ENCODE measurements at places on chromosomes 4 and X.
A peak's percentile ranks its signal among the peaks of the same experiment; 100 is the strongest.

DNA sequence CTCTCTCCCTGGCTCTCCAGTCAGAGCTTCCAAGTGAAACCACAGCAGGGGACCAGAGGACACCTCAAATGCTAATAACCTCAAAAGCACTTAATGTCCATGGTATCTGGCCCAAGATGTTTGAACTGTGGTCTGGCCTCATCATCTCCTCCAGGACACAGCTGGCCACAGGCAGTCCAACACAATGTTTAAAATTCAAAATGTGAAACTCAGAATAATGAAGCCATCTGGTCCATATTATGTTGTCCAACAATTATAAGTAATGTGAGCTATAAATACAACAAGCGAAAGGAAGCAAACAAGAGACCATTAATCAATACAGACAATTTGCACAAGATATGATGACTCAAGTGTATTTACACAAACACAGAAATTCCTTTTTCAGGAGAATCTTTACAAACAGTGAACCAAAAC, 90.7 kb upstream of the S100G start:
- no peak for DNase-seq

DNA sequence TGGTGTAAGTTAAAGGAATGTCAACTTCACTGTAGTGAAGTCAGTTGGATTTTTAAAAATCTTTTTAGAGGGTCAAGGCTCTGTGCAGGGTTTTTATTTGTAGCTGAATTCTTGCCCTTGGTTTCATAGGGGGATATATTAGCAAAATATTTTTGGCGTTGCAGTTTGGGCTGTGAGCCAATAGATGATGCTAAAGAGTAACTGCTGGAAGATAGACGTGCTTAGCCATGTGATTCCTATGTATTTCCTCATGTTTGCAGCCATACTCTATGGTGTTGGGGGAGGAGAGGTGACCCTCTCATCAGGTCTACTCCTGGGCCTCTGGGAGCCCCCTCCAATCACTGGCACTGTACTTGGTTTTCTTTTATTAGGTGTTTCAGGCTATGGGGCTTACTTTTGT, 246.7 kb upstream of the ARHGAP24 start:
- no peak for DNase-seq

DNA sequence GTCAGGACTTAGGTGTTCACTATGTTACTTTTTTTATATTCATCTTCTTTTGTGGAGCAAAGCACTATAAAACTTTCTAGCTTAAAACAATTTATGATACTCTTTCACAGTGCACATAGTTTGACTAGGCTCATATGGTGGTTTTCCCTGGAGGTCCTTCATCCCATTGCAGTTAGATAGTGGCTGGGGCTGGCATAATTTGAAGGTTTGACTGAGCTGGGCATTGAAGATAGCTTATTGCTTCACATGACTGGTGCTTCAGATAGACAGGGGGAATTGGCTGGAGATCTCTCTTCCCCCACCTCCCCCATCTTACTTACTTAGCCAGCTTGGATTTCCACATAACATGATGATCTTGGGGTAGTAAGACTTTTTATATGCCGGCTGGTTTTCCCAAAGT, 7.0 kb upstream of the GABRA4 start:
- DNase-seq = no peak

- no peak for DNase-seq
These were observed 24.3 kb downstream of the XKRX start for GRCh38 chrX:100904433-100904832.

GRCh38 chr4:156956826-156957368, 14.7 kb downstream of the PDGFC start:
- DNase-seq = no peak

DNA sequence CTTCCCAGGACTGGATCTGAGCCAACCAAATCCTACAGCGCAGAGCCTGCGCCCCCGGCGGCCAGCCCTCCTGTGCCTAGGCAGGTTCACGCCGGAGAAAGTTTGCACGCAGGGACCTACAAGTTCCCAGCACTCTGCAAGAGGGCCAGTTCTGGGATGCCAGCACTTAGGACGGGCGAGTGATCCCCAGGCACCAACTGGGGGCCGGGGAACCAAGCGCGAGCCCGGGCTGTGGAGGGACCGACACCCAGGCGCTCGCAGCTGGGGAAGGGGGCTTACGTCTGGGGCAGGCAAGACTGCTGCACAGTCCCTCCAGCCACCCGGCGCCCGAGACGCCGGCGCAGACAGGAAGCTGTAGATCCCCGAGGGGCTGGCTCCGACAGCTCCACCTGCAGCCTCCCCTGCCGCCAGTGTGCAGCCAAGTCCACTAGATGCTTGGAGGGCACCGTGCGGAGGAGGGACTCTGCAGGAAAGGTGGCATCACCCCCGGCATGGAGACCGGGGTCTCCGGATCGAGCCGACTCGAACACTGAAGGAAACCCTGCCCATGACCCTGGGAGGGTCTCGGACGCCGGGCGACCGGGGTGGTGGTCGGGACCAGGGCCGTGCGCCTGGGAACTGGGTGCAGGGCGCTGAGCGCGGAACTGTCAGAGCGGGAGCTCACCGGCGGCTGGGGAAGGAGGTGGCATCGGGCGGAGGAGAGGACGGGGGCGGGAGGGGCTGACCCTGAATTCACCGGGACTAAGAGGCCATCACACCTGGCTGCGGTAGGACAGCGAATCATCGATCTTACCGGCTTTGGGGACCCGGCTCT, 566 bp downstream of the CORIN start:
- peak; percentile 86 for DNase-seq

GRCh38 chr4:19883841-19884240, 367.9 kb upstream of the SLIT2 start:
- DNase-seq = no peak

DNA sequence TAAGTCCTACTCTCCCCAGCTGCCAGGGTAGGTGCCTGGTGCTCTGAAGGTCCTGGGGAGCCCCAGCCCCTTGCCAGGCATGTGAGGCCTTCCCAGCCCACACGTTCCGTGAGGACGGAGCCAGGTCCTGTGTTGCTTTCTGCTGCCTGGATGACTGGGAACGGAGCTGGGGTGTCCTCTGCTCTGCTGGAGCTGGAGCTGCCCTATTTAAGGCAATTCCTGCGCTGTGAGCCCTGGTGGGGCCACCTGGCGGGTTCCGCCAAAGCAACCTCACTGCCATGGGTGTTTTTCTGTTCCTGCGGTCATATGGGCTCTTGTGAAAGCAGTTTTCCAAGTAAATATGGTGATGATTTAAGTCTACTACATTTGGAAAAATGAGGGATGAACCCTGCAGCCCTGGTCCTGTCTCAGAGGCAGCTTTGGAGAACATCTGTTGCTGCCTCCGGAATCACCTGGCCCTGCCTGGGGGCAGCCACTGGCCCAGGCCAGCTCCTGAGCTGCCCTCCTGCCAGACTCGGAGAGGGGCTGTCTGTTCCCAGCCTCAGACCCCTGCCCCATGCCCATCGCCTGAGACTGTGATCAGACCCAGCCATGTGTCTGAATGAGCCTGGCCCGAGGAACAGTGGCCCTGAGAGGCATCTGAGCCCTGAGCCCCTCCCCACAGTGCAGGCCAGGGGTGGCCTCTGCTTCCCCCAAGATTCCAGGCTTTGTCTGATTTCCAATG, 33.2 kb downstream of the FGFRL1 start:
- DNase-seq = peak; percentile 54

- DNase-seq = no peak
These were observed 116.1 kb downstream of the CNKSR2 start for GRCh38 chrX:21490341-21490740.

- no peak for DNase-seq
These were observed 3.9 kb downstream of the RNF128 start for GRCh38 chrX:106730401-106730800.

DNA sequence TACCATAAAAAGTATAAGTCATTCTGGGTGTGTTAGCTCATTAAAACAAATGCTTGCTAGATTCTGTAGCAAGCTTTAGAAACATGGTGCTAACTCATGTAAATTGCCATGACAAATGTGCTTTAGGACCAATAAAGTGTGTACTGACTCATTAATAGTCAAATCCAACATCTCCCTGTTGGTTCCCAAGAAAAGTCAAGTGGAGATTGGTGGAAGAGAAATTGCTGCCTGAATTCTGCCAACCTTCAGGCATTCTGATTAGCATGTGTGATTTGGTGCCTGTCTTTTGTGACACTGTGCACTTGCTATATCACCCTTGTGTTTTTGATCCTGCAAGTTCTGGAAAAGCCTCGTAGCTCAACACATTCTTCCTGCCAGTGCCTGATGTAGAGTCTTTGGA, 503.8 kb upstream of the BOD1L1 start:
- DNase-seq = no peak

GRCh38 chrX:129786210-129786651, 6.5 kb downstream of the SASH3 start:
- DNase-seq = no peak

DNA sequence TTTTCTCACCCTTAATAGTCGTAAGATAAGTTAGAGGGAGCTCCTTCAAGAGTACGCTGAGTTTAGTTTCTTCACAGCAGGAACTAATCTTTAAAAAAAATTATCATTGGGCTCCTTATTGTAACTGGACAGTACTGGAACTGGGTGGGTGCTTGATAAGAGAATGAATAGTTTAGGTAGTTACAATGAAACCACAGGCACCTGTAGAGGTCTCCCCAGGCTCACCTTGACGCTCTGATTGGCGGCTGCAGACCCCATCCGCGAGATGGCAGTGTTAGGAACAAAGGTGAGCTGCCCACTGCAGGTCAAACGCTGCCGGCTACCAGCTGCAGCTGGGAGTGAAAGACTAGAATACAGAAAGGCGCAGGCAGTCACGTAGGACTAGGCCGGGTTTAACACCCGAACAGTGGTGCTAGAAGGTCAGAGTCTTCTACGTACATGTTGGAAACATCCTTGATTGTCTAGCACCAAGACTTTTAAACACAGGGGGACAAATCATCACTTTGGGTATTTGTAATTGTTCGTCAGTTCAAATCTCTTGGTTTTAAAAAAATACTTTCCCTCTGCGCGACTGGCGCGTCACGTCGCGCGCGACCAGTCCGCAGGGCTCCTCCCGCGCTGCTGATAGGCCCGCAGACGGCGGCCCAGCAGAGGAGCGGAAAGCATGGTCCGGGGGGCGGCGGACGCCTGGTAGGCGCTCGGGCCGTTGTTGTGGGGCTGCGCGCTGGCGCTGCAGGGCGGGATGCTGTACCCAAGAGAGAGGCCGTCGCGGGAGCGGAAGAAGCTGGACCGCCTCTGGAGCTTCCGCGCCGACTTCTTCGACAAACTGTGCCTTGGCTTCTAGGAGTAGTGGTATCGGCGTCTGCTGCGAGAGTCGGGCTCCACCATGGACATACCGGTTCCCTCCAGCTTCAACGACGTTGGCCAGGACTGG, 45.6 kb downstream of the SMARCA5 start:
- peak; percentile 83 for DNase-seq

GRCh38 chrX:123206176-123206575, 22.1 kb downstream of the GRIA3 start:
- DNase-seq = no peak

- DNase-seq = no peak
These were observed 129.3 kb downstream of the AMELX start for GRCh38 chrX:11422525-11422857.

DNA sequence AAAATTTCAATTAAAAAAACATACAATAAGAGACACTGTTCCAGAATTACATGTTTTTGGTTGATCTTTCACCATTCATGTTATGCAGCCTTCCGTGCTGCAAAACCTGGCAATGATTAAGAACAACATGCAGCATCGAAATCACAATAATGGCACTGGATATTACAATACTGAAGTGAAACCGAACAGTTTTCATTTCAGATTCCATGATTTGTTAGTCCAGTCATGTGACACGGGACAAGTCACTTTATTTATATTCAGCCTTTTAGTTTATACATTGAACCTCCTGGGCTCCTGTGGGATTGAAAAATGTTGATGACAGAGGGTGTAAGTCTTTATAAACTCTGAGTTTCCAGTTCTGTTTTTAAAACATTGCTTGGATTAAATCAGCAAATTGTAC, 142.5 kb upstream of the TTC29 start:
- DNase-seq = no peak

All from pancreas (tissue), 10 donors.